ENCODE measurements at places on chromosomes 1 and 21.

- DNase-seq: no peak
These were observed 8.9 kb downstream of the ZMPSTE24 start for GRCh38 chr1:40266786-40267535.

- no peak for DNase-seq
These were observed 2.1 kb downstream of the OTUD3 start for GRCh38 chr1:19884312-19884711.

GRCh38 chr21:40837456-40837855 lies 9.5 kb downstream of the DSCAM start:
- DNase-seq: no peak

DNA sequence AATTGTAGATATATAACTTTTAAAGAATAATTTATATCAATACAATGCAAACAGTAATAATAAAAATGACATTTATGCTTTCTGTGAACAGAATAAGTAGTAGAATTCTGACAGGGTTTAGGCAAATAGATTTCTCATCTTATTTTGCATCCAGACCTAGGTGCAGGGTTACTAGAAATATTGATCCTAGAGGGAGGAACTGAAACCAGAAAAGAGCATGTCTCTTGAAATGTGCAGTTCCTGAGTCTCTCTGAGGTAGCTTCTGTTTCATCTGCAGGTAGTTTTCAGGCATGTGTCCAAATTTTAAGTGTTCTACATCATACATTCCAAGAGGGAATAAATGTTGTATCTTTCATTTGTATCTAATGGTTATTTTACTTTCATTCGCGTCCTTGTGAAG lies 631.9 kb upstream of the ADGRL4 start:
- DNase-seq: no peak
